HL-60 (cell line): ENCODE measurements at places on chromosomes 1 and 21.

GRCh38 chr1:224704107-224704735 lies 88.1 kb downstream of the CNIH3 start:
- DNase-seq, result no peak

DNA sequence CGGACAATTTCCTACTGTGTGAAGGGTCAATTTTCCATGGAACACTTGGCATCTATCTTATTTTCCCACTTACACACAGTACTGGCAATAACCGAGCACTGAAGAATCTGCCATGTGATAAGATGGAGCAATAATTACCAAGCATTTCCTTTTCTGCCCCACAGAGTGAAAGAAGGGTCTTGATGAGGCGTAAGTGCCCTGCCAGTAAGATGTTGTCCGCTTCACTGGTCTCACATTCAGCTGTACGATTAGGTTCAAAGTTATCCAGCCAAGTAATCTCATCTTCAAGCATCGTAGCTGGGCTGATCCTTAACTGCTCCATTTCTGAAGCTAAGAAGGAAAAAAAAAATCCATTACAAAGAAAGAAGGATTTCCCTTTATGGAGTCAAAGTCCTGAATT lies 67.8 kb downstream of the PCSK9 start:
- no peak for DNase-seq

- DNase-seq, result no peak
Observed at GRCh38 chr1:152954436-152954835, 7.4 kb downstream of the SPRR5 start.

DNA sequence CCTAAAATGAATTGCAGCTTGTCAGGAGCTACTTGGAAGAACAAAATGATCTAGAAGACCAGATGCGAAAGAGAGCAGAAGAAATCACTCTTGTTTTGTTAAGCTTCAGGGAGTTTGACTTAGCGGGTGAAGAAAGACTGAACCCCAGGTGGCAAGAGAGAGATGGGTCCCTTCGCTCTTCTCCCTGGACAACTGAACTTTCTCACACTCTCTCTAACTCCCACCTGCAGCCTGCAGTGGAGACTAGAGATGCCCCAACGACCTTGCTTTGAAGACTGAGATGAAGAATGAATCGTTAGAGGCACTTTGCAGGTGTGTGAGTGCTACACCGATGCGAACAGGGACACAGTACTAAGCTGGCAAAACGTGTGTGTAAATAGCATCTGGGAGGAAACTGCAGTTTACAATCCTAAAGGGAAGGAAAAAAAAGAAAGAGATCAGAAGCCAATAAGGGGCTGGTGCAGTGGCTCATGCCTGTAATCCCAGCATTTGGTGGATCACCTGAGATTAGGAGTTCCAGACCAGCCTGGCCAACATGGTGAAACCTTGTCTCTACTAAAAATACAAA lies 64.5 kb upstream of the LYST start:
- DNase-seq, result no peak

GRCh38 chr21:16002874-16003466 lies 273.2 kb downstream of the USP25 start:
- no peak for DNase-seq

DNA sequence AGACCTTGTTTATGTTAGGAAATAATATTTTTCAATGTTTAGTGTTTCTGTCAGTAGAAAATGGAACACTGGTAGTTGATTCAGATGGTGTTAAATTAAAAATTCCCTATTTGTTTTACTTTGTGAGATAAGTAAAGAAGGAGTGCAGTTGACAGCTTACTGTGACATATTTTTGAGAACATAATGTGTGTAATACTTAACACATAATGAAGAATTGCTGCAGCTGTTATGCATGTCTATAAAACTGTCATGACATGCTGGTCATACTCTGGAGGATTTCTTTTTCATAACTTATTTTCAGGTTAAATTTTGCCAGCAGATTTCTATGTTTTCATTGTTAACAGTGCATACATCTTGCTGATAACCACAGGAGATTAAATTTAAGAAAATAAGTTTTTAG lies 296.1 kb downstream of the CTH start:
- DNase-seq, result no peak

GRCh38 chr1:201406831-201407406 lies 7.8 kb upstream of the LAD1 start:
- DNase-seq, result no peak

GRCh38 chr1:247529771-247530355 lies 6.4 kb downstream of the OR2C3 start:
- DNase-seq, result no peak

DNA sequence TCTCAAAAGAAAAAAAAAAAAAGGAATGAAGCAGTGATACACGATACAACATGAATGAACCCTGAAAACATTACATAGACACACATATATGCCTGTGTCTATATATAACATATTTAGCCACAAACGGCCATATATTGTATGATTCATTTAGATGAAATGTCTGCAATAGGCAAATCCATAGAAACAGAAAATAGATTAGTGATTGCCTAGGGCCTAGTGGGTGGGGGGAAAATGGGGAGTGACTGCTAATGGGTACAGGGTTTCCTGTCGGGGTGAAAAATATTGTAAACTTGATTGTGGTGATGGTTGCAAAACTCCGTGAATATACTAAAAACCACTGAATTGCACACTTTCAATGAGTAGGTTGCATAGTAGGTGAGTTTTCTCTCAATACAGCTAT lies 6.0 kb upstream of the H6PD start:
- DNase-seq, result no peak

- no peak for DNase-seq
Observed at GRCh38 chr21:33971492-33972013, 55.9 kb upstream of the ATP5PO start.

DNA sequence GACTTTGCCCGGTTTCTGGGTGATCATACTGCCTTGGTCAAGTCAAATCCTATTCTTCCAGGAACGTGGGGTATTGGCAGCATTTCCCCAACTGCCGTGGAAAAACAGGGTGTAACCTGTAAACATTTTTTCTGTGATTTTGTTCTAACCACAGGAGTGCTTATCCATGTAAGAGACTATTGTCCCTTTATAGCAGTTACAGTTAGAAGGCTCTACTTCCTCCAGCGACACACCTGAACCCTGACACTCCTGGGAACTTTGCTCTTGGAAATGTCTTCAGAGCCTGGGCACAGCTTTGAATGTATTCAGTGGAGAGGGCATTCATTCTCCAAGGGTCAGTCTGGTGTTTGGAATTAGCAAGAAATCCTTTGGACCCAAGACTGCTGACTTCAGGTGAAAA lies 26.4 kb upstream of the ARHGEF10L start:
- no peak for DNase-seq

DNA sequence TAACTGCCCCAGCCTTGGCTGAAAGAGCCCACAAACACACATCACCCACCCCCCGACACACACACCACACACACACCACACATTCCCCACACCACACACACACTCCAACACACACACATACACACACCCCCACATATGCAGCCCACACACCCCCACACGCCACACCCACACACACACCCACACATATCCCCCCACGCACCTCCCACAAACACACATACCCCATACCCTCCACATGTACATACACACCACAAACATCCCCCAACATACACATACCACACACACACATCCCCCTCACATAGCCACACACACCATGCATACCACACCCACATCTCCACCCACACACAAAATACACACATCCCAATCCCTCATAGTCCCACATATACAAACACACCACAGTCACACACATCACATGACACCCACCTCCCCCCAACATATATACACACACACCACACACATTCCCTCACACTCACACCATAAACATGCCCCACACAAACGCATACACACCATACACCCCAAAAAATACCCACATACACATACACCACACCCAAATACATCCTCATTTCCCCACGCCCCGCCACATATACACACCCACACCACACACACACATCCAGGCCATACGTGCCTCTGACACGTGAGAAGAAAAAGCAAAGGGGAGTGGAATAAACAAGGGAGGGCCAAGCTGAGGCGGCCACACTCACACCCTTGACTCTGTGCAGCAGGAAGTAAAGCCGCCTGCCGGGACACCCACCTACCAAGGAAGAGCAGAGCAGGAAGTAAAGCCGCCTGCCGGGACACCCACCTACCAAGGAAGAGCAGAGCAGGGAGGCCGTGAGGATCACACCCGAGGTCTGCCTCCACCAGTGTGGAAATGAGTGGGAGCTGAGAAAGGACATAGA lies 53.7 kb downstream of the HSF2BP start:
- DNase-seq, result no peak

- peak; percentile 14 for DNase-seq
Observed at GRCh38 chr1:213070406-213070805, 19.4 kb downstream of the RPS6KC1 start.

DNA sequence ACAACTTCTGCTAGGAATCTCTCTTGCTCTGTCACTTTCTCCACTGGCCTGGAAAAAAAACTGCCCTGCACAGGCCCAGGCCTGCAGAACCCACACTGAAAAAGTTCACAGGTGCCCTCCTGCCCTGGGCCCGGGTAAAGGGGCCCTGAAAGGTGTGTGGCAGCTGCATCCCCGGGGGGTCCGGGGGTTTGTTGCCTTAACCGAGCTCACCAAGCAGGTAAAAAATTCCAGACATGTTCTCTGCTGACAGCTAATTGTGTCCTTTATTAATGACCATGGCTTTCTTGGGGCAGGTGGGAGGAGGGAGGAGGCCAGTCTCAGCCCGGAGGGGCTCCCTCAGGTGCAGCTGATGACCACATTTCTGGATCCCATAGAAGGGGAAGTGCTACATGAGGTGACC lies 122.9 kb downstream of the LACTBL1 start:
- no peak for DNase-seq

DNA sequence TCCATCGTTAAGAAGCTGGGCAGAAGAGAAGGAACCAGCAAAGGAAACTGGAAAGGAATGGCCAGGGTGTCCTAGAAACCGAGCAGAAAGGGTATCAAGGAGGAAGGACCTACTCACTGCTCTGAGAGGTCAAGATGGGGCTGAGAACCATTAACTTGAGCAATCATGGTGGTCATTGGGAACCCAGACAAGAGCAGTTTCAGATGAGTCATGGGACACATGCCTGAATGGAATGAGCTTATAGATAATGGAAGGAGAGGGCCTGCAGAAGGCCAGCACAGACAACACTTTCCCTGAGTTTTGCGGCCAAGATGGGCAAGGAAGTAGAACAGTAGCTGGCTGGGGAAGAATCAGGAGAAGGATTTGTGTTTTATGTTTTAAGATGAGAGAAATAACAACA lies 383.2 kb downstream of the KIF26B start:
- DNase-seq, result no peak

GRCh38 chr1:8450312-8450711 lies 132.4 kb downstream of the SLC45A1 start:
- DNase-seq, result no peak

- DNase-seq, result no peak
Observed at GRCh38 chr1:243346468-243346867, 90.6 kb downstream of the SDCCAG8 start.

- no peak for DNase-seq
Observed at GRCh38 chr1:42085596-42085995, 67.6 kb upstream of the GUCA2B start.

DNA sequence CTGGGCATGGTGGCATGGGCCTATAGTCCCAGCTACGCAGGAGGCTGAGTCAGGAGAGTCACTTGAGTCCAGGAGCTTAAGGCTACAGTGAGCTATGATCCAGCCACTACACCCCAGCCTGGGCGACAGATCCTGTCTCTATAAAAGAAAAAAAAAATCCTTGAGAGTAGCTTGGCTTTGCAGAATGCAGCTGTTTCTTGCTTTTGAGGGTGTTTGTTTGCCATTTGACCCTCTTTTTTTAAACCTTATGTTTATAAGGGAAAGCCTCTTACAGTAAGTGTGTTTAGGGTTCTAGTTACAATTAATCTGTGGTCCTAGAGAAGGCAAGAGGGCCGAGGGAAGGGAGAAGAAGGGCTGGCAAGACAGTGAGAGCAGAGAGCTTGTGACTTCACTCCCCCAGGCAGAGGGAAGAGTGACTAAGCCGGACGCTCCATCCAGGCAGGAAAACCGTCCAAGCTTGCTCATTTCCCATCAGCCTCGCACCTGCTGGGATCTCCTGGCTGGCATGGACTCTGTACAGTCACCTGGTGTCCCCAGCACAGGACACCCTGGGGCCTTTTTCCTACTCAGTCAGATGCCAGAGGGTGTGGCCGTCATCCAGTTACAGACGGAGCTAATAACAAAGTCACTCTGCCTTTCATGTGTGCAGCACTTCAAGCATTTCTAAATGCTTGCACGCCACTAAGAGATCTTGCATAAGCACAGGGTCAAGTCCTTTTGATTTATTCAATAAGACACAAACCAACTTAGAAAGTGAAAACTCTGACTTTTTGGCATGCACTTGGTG lies 55.5 kb upstream of the PSEN2 start:
- no peak for DNase-seq

GRCh38 chr1:180926164-180926981 lies 13.7 kb downstream of the KIAA1614 start:
- DNase-seq, result peak; percentile 67

DNA sequence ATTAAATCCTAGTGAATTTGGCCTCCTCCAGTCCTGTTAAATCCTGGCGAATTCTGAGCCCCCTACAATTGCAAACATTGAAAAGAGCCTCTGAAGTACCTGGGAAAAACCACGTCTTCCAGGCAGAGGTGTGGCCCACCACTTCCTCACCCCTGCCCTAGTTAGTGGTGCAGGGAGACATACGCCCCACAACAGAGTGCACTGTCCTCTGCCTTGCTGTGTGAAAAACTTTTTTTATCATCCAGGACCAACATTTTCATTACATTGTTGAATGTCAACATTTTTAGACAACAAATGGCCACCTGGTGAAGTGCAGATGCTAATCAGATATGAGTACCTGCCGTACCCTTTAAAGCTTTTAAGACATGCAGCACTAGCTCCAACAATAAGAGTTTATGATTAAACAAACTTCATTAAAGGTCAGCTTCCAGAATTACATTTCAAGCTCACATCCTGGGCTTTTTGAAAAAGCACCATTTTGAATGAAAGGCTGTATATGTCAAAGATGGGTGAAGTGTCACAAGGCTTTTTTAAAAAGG lies 13.6 kb upstream of the TMPRSS2 start:
- no peak for DNase-seq

DNA sequence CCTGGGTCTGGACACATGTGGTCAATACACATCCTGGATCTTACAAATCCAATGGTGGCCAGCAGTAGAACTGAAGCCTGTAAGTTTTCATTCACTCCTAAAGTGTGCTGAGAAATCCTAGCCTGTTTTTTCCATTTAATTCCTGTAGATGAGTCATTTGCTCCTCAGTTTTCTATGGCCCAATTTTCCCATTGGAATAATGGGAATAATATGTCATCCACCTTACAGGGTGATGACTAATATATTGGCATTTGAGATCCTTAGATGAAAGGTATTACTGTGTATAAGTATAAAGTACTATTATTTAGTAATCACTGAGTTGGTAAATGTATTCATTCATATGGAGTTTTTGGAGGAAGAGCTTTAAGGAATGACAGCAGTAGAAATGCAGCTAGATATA lies 89.7 kb upstream of the ADAR start:
- no peak for DNase-seq
